B cell (primary cell): ENCODE measurements at places on chromosomes 16 and 17.

- no peak for DNase-seq
Observed at GRCh38 chr17:81810476-81810875, 6.5 kb downstream of the GCGR start.

DNA sequence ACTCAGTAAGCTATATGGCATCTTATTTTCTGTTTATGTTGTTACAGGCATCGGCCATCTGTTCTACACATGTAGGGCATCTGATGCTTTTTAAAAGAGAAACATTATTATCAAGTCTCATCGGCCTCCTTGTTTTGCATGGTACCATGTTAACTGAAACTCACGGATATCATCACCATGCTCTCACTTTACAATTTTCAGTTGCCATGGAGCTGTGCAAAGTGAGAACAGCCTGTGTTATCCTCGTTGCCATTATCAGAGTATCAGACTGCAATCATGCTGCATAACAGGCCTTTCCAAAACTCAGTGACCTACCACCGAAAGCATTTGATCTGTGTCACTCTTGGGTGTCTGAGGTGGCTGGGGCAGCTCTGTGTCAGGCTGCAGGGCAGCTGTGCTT is 110.3 kb downstream of the C17orf67 start:
- DNase-seq = no peak

GRCh38 chr17:50585346-50585745 is 24.8 kb downstream of the CACNA1G start:
- DNase-seq = no peak

- peak; percentile 76 for DNase-seq
Observed at GRCh38 chr17:32253117-32253611, 12.5 kb upstream of the RHBDL3 start.

DNA sequence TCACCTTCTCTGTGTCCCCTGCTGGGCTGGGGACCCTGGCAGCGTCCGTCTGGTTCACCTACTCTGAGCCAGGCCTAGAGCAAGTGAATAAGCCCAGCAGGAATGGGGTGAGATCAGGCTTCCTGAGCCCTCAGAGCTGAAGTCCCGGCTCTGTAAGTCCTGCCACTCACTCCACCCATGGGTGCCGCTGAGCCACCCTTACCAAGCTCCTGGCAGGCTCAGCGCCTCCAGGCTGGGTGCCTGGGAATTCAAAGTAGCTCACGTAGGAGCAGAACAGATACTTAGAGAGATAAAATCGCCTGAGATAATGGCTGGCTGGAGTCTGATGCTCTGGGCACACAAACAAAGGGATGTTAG is 9.8 kb upstream of the LASP1NB start:
- DNase-seq = no peak

GRCh38 chr16:58831386-58831785 is 97.3 kb upstream of the GOT2 start:
- no peak for DNase-seq

DNA sequence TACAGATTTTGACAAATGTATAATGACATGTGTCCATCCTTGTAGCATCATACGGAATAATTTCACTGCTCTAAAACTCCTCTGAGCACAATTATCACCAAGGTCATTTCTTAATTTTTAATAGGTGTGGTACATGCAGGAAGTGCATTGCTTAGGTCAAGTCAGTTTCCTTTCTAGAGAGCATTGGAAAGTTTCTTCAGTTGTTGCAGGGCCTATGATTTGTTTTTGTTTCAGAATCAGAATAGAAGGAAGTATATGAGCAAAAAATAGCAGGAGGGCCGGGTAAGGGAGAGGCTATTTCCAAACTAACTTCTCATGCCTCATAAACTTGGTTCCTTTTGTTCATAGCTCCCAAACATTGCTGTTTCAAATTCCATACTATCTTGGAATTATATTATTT is 24.0 kb upstream of the SLFN5 start:
- DNase-seq = no peak

DNA sequence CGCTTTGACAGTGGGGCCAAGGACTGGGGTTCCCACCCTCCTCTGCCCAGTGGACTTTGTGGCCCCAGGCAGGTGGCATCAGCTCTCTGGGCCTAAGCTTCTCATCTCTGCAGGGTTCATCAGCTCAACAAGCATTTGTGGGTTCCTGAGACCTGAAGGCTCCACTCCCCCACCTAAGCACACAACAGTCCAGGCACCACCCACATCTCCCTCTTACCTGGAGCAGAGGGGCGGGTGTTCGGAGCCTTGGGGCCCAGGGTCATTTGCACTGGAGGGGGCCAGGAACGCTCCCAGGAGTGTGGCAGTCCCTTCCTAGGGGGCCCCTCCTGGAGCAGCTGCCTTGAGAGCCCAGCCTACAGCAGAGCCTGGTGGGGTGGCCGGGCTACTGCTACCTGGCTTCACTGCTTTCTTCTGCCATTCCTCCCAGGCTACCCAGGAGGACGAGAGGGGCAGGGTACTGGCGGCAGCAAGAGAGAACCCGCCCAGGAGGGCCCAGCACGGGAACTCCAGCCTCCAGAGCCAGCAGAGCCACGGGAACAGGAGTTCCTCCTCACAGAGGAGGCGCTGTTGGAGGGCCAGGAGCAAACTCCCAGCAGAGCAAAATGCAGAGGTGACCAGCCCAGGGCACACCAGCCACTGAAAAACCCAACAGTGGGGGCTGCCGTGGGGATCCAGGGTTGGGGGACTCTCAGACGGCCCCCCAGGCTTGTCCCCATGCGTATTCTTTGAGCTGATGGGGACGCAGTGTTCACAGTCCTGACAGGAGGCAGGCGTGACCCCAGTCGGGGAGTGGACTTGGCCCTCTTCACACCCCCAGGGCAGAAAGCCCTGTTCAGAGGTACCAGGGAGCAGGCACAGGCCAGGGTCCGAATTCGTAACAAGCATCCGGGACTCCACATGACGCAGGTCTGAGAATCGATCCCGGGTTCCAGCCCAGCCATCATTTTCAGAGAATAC is 35.1 kb upstream of the SLC38A10 start:
- DNase-seq = no peak

- peak; percentile 39 for DNase-seq
Observed at GRCh38 chr16:4315186-4316107, at the start of gene GLIS2. Gene GLIS2, plus strand, starts transcription at chr16:4316067. Its CDS starts 16,214 bp downstream, at chr16:4332281.

DNA sequence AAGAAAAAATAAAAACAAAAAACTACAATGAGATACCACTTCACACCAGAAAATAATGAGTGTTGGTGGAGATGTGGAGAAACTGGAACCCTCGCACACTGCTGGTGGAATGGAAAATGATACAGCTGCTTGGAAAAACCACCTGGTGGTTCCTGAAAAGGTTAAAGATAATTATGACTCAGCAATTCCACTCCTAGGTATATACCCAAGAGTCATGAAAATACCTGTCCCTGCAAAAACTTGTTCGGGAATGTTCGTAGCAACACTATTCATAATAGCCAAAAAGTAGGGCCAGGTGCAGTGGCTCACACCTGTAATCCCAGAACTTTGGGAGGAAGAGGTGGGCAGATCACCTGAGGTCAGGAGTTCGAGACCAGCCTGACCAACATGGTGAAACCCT is 8.1 kb upstream of the ITGAE start:
- DNase-seq = no peak

DNA sequence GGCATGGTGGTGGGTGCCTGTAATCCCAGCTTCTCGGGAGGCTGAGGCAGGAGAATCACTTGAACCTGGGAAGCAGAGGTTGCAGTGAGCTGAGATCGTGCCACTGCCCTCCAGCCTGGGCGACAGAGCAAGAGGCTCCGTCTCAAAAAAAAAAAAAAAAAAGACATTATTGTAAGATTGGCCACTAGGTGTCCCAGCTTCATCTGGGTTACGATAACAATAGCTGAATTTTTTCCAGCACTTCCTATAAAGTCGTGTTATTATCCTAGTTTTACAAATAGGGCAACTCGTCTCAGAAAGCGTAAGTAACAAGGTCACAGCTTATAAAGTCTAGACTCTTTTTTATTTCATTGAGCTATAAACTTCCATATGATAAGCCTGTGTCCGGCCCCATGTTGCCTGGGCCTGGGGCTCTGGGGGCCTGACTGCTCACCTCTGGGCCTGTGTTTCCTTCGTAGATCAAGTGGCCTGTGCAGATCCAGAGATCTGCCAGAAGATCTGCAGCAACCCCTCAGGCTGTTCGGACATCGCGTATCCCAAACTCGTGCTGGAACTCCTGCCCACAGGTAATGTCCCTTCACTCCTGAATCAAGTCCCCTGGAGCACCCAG is 60.5 kb downstream of the SLC5A11 start:
- no peak for DNase-seq

DNA sequence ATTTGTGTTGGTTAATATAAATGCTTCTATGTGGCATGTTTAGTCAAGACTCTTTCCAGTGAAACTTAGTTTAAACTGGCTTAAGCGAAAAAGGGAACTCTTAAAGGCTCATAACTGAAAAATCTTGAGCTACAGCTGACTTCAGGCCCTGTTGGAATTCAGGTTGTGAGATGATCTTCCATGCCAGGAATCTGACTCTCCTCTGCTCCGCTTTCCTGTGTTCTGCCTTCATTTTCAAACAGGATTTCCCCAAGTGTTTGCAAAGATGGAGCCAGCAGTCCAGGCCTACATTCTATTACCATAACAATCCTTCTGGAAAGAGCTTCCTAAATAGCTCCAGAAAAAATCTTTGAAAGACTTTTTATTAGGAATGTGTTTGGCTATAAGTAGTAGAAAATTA is 134.9 kb downstream of the NLK start:
- no peak for DNase-seq

DNA sequence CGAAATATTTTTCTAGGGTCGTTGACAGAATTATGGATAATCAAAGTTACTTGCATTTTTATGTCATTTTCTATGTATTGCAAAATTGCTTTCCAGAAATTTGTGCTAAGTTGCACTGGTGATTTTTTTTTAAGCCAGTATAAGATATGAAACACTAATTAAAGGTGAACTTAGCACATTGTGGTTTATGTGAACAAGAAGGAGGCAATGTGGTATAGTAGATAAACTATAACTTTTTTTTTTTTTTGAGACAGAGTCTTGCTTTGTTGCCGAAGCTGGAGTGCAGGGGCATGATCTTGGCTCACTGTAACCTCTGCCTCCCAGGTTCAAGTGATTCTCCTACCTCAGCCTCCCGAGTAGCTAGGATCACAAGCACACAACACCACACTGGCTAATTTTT is 13.2 kb downstream of the DGKE start:
- no peak for DNase-seq

DNA sequence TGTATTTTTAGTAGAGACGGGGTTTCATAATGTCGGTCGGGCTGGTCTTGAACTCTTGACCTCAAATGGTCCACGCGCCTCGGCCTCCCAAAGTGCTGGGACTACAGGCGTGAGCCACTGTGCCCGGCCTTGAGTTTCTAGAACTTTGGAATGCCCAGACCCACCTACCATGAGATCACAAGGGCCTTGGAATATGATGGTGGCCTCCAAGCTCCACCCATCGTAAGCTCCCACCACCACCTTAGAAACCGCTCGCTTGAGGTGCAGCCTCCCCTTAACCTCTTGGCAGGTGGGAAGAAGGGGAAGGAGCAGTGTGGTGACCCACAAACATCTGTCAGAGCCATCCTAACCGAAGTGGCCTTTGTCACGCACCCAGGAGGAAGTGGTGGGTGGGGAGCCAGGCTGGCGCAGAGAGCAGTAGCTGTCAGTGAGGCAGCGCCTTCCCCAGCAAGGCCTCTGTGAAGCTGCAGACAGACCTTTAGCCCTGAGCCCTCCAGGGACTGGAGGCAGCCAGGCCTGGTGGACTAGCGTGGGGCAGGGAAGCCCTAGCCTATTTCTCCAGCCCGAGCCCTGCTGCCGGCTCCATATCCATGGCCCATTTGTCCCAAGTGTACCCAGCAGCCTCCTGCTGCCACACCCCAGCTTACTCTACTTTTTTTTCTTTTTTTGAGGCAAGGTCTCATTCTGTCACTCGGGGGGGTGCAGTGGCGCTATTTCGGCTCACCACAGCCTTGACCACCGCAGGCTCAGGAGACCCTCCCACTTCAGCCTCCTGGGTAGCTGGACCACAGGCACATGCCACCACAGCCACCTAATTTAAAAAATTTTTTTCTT is 13.1 kb upstream of the SEPHS2 start:
- DNase-seq = peak; percentile 83

GRCh38 chr16:6956511-6956910 is 376.1 kb upstream of the RBFOX1 start:
- no peak for DNase-seq

- DNase-seq = no peak
Observed at GRCh38 chr16:85913688-85914422, 14.9 kb downstream of the IRF8 start.

GRCh38 chr16:20102021-20102420 is 28.3 kb upstream of the GPR139 start:
- DNase-seq = no peak

- no peak for DNase-seq
Observed at GRCh38 chr16:71338632-71339031, 19.9 kb upstream of the CALB2 start.

DNA sequence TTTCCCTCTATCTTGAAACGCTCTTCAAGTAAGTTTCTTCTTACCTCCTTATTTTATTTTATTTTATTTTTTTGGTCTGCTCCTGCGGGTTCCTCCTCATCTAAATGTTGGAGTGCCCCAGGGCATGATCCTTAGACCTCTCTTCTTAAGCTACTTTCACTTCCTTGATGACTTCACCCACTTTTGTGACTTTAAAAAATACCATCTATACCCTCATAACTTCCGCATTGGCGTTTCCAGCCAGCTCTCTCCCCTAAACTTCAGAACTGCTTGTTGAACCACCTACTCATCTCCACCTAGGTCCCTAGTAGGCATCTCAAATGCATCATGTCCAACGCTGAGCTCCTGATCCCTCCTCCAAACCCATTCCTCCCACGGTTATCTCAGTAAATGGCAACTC is 51.4 kb upstream of the NFAT5 start:
- peak; percentile 44 for DNase-seq

DNA sequence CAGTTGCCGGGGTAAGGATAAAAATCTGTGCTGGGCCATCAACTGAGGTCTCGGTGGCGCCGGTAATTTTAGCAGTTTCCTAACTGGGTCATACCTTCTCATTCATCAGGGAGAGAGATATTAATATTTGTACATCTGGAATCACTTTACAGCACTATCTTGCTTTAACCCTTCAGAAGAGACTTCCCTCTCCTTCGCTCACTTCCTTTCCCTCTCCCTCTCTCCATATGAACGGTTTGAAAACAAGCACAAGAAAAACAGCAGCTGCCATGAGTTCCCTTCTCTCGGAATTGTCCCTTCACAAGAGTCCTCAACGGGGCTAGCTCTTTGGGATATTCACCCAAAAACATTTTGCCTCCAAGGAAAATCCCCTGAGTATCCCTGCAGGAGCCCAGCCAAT is 144.3 kb upstream of the NOG start:
- no peak for DNase-seq

- DNase-seq = no peak
Observed at GRCh38 chr17:41421617-41422016, 2.8 kb downstream of the KRT37 start.

DNA sequence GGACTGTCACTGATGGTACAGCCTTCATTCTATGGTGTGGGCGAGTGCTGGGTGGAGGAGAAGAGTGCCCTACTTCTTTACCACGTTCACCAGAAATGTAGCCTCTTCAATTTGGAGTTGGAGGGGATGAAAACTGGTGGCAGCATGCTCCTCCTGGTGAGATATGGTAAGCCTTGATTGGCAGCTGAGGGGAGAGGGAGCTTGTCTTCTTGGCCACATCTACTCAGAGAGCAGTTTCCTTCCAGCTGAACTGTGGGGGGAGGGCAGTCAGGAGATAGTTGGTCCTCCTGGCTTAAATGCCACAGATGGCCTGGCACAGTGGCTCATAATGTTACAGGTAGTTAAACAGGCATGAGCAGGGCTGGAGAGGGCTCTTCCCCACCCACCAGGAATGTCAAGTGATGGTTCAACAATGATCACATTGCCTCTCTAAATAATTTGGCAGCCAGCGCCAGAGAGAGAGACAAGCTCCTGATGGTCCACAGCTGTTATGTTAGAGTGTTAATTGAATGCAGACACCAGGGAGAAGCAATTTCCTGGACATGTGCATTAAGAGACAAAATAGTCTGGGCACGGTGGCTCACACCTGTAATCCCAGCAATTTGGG is 9.0 kb upstream of the MAPK3 start:
- DNase-seq = no peak
